ENCODE measurements at places on chromosomes 6 and 20.

DNA sequence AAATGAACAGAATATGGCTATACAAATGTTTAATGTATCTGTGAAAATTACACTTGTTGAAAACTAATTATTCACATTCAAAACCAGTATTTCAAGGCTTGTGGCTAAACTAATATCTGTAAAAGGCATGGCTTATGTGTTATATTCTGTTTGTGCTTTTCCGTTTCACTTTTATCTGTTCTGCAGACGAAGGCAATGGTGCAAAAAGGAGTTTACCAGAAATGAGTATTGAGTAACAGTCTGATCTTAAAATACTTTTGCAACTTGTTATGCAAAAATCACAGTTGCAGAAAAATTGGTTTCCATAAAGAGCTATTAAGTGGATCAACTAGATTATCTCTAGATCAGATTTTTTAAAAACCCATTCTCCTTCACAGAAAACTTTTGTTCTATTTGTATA lies 9.4 kb upstream of the STX11 start:
- no peak for DNase-seq

- DNase-seq = no peak
These were observed 63.7 kb upstream of the CCN6 start for GRCh38 chr6:111990214-111990613.

DNA sequence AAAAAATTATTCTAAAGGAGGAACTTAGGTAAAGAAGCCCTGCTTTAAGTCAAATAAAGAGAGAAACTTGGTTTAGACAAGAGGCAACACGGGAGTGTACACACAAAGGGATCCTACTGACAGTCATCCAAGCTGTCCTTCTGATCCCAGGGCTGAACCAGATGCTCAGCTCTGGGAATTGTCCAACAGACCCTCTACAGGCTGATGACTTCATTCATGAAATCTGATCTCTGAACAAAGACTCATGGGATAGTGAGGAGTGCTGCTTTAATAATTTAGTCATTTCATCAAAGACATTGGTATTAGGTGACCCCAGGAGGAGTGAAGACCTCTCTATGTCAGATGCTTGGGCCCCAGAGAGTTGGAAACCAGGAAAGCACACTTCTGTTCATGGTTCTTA lies 65.6 kb upstream of the ARMH2 start:
- no peak for DNase-seq

- DNase-seq = no peak
These were observed 10.9 kb downstream of the C6orf132 start for GRCh38 chr6:42131531-42131930.

GRCh38 chr6:78598966-78599365 lies 268.4 kb upstream of the IRAK1BP1 start:
- DNase-seq = no peak

DNA sequence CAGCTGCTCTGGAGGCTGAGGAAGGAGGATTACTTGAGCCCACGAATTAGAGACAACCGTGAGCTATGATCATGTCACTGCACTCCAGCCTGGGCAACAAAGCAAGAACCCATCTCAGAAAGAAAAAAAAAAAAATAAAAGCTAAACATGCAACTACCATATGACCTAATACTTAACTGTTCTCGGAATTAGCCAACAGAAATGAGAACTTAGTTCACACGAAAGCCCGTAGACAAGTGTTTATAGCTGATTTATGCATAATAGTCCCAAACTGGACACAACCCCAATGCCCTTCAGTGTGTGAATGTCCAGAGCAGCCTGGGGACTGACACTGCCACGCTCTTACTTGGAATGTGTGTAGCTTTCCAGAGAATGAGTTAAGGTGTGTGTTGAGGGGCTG lies 211.5 kb upstream of the PROKR2 start:
- no peak for DNase-seq

DNA sequence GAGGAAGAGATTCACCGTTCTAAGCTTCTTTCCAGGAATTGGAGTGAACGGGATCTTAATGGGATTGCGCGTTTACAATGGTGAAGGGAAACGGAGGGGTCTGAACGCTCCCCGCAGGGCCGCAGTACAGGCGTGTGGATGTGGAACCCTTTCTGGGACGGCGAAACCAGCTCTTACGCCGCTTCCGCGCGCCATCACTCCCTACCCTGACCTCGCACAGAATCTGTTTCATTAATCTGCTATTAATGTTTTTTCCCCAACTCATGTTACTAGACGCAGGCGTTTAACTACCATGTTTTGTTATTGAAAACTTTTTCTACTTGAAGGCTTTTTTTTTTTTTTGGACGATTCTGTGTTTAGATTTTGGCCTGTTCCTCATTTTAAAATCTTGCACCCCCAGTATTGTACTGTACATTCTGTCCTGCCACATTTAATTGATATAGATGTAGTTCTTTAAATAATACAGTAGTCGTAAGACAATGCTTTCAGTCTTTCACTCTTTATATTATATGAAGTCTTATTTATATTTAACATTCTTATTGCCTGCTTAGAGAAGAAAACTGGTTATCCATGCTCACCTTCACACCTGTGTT lies 696 bp upstream of the SUPT3H start:
- peak; percentile 62 for DNase-seq

GRCh38 chr20:6835609-6836008 lies 68.1 kb downstream of the BMP2 start:
- no peak for DNase-seq

- DNase-seq = no peak
These were observed 8.5 kb downstream of the EEF1A2 start for GRCh38 chr20:63490416-63490815.

DNA sequence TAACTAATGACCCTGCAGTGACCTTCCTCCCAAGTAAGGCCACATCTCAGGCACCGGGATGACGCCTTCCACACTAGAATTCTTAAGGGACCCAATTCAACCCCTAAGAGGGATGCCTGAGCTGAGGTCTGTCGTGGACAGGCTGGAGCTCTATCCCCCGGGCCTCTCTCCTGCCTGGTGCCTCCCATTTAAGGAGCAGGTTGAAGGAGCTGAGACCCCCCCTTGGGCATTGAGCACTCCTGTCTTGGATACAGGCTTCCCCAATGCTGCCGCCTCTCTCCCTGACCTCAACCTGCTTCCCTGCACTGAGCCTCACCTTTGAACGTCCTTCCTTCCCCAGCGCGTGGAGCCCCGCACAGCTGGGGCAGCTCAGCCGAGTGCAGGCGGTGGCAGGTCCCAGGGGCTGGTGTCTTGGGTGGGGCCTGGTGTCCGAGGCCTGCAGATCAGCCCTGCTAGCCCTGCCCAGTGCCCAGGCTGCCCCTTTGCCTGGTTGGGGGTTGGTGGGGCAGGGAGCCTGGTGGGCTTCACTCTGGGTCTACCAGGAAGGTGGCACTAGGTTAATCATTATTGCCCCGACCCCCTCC lies 19.9 kb upstream of the BHLHE23 start:
- peak; percentile 16 for DNase-seq

GRCh38 chr20:49859807-49860206 lies 47.2 kb downstream of the SLC9A8 start:
- DNase-seq = no peak

- DNase-seq = no peak
These were observed 44.9 kb downstream of the TNFRSF21 start for GRCh38 chr6:47264775-47265184.

GRCh38 chr6:73519926-73520687 lies 725 bp downstream of the EEF1A1 start:
- peak; percentile 83 for DNase-seq

- DNase-seq = no peak
These were observed 29.4 kb upstream of the RPS6KA2 start for GRCh38 chr6:166656230-166657151.

- no peak for DNase-seq
These were observed 21.4 kb downstream of the CPNE5 start for GRCh38 chr6:36817847-36818246.

DNA sequence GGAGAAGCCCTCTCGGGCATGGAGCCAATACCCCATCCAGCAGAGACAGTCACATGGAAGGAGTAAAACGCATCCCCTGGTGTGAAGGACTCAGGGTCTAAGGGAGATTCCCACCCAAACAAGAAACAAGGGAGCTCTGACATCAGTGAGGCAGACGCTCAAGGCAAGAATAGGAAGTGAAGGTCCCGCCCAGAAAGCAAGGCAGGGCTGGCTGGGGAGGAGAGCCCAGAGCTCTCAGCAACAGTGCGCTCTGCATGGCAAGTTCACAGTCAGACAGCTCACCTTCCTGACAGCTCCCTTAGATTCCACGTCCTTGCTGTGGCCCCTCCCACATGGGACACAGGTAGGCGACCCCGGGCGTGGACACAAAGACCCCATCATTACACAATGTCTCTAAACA lies 85.6 kb downstream of the TTLL2 start:
- no peak for DNase-seq

Data from left ventricle myocardium superior (tissue), 1 donor.